ENCODE measurements at places on chromosomes 3 and 15.

DNA sequence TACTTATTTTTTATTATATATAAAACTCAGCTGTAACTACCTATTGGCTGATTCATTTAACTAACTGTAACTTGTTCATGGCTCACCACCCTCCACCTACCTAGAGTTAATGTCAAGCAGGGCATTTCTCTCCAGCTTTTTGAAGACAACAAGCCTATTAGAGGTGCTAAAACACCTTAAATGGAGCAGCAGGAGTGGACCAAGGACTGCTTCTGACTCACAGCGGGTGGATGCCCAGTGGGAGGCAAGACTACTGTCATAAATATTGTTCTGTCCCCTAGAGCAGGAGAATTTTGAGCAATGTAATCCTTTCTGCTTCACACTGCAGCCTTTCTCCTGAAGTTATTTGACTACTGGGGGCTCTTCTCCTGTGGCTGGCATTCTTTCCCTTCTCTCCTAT, 146.9 kb downstream of the CLSTN2 start:
- no peak for DNase-seq

- no peak for DNase-seq
Observed at GRCh38 chr3:47429476-47430270, 46.1 kb downstream of the SCAP start.

DNA sequence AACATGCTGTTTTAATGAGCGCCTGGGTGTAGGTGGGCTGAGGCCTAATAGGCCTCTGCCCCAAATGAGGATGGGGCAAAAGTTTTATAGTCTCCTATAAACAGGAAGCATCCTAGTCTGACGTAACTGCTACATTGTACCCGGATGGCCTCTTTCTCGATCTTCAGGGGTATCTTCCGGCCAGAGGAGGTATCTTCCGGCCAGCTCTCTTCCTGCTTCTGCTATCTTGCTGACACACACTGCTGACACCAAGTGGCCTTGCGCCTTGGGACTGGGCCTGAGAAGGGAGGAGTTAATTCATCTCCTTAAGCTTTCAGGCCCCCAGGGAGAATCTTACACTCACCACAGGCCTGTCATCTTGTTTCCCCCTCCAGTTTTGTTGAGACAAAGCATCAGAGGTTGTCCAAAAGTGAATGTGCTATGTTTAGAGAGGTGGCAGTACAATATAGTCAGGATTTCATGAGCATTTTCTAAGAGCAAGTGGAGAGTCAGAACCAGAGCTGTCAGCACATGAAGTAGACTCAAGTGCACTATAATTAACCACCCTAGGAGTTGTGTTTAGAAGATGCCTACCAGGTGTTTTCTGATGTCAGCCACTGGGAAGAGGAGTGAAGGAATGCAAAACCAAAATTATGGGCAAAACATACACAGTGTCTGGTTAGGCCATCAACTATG, 15.6 kb upstream of the IGSF10 start:
- no peak for DNase-seq

- no peak for DNase-seq
Observed at GRCh38 chr3:184184546-184185230, 1.3 kb upstream of the ABCF3 start.

DNA sequence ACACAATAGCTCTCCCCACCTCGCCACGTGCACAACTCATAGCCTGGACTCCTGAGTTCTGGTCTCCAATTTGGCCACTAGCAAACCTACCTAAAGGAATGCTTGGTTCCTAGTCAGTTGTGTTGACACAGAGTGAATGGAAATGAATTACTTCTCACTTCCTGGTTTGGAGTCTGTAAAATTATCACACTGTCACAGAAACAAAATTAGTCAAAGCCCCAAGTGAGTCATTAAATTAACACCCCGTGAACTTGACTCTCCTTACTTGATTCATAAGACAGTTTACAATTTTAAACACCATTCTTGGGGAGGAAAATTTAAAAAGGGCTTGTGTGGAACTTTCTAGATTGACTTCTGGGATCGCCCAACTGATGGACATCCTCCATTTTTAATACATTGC, 276.2 kb upstream of the CTNNB1 start:
- DNase-seq, result no peak

DNA sequence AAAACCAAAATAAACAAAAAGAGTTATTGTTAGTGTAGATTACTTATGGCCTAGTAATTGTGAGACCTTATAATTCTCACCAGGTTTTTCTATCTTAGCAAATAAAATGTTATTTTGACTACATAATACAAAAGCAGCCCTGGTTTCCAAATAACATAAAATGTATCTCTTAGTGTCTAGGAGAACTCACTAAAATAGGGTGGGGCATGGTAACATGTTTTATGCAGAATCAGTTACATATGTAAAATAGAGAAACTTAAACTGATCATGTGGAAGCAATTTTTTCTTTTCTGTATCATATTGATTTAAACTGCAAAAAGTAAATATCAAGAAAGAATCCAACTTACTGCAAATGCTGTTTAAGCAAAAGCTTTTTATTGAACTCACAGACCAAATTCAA, 431.1 kb upstream of the ALCAM start:
- no peak for DNase-seq

- DNase-seq, result no peak
Observed at GRCh38 chr3:16550305-16550675, 36.8 kb upstream of the RFTN1 start.

DNA sequence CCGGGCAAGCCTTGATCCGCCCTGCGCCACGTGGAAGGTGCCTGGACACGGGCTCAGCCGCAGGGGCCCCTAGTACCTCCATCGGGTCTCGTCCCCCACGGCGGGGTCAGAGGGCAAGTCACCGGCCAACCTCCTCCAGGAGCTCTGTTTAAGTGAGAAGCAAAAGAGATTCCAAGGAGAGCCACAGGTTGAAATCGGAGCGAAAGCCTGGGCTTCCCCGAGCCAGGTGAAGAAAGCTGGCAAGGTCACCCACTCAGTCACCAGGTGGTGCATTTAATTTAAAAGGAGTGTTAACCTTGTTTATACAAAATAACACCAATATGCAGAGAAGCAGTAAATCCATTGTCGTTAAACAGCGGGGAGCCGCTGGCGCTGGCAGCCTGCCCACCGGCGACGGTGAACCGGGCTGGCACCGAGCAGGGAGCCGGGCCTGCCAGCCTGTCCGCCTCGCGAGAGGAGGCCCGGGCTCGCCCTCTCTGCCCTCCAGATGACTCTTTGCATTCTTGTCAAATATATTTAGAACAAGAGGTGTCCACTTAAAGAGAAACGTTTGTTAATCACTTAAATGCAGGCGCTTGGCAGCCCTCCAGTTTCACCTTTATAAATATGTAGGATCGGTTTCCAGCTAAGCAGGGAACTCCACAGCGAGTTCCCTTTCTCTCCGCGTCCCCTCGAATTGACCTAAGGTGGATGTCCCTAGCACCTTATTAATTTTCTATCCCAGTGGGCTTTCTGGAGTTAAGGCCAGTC, 277.3 kb upstream of the NR2F2 start:
- peak; percentile 30 for DNase-seq

DNA sequence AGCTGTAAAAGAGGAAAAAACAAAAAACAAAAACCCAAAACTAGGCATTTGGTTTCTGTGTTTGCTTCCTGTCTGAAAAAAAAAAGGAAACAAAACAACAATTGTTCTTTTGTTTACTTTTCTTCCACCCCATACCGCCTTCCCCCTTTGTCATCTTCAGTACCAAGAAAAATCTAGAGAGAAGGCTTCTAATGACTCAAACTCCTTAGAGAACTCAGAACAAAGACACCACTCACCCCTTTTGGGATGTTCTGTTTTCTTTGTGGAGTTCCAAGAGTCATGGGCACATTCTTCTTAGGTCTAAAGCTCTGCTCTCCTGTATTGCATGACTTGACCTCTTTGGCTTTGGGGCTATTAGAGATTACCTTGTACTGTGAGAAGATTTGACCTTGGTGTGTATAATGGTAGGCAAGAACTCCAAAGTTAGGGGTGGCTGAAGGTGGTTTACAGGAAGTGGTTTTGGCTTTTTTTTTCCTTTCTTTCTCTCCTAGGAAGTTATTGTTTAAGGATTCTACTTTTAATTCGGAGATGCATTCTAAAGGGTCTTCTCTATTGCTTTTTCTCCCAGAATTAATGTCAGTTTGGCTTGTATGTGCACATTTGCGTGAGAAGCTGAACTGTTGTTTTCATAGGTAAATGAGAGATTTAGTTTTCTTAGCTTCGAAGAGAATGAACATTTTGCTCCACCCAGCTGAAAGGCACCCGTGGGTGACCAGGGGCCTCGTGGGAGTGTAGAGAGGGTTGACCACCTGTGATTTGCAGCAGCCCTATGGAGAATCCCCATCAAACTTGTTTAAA, 39.5 kb upstream of the ZBTB20 start:
- no peak for DNase-seq

DNA sequence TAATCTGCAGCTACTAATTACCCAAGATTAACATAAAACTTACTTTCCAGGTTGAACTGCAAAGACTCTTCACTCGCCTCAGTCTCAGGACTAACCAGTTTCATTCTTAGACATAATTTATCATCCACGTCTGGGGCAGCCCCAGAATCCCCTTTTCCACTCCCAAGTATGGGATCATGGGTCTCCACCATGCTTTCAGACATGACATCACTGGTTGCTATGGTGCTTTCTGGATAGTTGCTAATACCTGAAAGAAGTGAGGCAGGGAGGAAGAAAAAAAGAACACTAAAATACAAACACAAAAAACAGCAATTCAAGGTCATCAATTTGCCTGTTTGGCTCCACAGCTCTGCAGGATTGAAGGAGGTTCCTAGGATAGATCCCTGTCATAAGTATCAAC, 46.6 kb downstream of the TP53BP1 start:
- no peak for DNase-seq

DNA sequence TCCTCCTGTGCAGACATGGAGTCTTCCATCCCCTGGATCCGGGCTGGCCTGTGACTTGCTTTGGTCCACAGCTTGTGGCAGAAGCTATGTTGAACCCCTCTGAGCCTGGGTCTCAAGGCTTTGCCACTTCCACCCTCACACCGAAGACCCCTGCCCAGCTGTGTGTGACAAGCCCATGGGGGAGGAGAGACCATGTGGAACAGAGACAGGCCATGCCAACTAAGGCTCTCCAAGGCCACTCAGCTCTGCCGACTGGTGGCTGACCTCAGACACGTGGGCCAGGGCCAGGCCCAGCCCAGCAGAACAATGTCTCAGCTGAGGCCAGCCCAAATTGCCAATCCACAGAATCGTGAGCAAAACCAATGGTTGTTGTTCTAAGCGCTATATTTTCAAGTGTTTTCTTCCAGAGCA, 16.4 kb upstream of the CFAP100 start:
- no peak for DNase-seq

DNA sequence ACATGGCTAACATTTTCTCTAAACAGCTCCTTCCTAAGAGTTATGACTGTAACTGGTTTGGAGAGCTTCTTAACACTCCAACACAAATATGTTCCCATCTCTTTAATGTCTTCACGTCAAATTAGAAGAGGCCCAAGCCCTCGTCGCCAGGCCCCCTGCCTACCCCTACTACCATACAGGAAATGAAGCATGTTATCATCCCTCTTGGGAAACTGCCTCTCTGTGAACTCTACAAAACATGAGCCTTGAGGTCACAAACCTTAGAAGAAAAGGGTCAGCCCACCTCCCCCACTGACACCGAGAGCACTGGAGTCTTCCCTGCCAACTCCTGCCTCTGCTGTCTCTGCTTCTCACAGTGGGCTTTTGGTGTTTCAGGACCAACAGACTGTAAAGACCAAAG, 243.1 kb upstream of the STT3B start:
- no peak for DNase-seq

DNA sequence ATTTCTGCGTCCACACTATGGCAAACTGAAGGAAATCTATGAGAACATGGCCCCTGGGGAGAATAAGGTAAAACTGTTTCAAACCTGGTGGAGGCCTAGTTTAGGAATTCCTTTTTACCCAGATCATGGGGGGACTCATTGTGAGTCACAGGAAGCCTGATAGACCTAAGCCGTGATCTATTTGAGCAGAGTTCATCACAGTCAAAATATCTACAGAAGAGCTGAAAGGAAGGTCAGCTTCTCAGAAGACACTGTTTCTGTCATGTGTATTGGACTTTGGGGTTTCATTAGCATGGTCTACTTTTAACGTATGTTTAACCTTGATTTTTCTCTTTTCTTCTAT, 1.3 kb downstream of the PSMD2 start:
- DNase-seq, result no peak

GRCh38 chr15:41561777-41562145, 2.7 kb downstream of the TYRO3 start:
- peak; percentile 64 for DNase-seq

DNA sequence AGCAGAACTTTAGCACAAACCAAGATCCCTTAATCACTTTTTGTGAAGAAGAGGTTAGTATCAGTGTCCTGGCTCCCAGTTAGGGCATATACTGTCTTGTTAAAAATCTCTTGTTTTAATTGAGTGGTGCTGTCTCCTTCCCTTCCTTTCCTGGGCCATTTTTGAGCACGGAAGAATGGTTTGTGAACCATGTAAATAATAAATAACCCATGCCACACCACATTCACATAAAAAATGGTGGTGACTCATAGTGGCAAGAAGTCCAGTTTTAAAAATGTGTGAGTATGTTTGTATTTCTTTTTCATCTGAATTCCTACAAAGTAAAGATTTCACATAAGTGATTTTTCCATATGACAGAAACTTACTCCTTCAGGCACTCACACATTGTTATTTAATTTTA, 59.1 kb upstream of the SPRED1 start:
- no peak for DNase-seq

DNA sequence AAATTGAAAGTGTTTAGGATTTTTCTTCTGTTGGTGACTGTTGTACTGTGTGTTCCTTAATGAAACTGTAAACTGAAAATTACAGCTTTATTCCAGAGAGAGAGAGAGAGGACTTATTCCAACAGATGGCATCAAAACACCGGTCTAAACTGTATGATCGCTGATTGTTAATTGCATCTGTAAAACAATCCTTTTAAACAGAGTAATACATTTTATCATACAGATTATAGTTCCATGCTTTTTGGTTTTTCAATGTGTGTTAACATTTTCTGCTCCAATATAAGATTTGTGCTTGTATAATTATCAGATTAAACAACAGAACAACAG, 289.7 kb upstream of the DNAJC19 start:
- no peak for DNase-seq

- DNase-seq, result no peak
Observed at GRCh38 chr3:11272906-11273574, 843 bp downstream of the ATG7 start.

DNA sequence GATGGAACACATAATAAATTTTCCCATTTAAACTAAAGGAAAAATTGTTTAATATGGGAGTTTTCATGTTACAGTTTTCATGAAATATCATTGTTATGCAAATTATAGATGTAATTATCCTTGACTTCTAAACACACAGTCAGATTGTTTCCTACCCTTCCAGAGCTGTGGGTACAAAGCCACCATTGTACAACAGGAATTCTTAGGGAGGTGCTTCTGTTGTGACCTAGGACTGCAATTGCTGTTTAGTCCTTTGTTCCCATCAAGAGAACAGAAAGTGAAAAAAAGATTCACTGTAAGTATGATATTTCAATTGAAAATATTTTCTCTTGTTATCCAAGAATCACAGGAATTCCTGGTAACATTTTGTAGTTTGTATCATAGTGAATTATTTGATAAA, 455.3 kb upstream of the NAALADL2 start:
- DNase-seq, result no peak

- no peak for DNase-seq
Observed at GRCh38 chr15:77225088-77225487, 154.2 kb upstream of the TSPAN3 start.

Measured in neuronal stem cell (in vitro differentiated cells).